ENCODE measurements at places on chromosomes 5 and 9. TPM values are rescaled to one million over a fixed set of nuclear protein-coding genes. Genes with fewer than 3 reads are reported as not detected.

- peak; percentile 91 for DNase-seq
Measured at GRCh38 chr5:132426525-132427138, 57.1 kb downstream of the SLC22A5 start.

DNA sequence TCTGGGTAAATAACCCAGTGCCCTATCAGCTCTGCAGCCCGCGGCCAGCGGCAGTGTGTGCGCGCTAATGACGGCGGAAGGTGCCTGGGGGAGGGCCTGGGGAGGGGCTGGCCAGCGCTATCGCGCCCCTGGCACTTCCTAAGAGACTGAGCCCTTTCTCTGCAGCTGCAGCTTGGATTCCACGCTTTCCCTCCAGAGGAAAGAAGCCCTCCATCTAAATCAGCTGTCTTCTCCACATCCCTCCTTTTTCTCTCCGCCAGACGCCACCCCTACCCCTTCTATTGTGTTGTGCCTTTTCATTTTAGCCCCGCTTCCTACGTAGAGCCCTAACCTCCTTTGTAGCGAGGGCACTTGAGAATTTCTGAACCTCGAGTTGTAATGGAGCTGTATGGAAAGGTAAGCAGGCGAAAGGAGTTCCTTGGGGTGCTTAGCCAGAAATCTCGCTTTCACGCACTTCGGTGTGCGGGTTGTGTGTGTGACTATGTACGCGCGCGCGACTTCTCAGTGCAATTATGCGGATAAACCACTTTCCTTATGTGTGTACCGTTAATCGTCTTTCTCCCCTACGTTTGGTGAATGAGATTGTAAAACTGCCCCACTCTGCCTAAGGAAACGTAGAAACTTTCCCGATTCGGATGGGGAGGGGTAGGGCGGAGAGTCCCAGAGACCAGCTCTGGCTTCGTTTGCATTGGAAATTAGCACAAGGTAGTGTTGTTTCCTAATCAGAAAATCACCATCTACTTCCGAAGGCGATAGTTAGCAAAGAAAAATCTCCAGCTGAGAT lies 664 bp upstream of the RAB3C start:
- DNase-seq: peak; percentile 56

DNA sequence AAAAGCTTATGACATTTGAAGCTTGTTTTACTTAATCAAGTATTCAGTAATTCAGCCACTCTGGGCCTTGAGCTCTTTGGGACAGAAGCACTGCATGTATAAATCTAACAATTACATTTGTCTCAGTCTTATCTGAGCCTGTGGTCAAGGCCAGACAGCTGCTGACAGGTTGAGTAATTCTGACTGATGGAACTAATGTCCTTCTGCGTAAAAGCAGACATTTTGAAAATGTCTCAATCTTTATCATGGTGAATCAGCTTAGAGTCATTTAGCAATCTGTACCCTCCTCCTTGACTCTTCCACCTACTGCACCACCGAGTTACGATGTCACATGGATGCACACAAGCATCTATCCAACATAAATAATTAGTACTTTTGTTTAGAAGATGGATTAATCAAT lies 400.0 kb downstream of the ARRDC3 start:
- DNase-seq: no peak

DNA sequence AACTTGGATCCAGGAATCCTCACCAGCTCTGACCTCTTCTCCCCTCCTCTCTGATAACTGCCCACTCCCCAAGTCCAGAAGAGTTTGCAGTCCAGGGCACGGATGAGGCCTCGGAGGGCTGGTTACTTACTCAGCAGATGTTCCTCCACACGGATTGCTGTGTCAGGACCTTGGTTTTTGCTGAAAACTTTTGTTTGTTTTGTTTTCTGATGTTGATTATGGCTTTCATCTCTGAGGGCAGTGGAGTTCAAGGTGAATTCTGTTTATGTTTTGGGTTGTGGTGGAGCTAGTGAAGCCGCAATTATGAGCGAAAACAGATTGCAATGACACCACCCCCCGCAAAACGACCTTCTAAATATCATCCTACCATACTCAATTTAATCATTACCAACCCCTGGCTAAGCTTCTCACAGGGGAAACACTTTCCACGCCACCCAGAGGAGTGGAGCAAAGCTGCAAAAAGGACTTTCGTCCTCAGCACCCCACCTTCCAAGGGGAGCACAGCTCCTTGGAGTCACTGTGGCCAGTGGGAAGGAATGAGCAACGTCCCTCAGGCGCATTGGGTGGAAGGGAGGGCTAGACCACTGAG lies 92.7 kb upstream of the SAP30L start:
- DNase-seq: no peak

GRCh38 chr9:97511655-97512427 lies 10.4 kb downstream of the TMOD1 start:
- DNase-seq: no peak

DNA sequence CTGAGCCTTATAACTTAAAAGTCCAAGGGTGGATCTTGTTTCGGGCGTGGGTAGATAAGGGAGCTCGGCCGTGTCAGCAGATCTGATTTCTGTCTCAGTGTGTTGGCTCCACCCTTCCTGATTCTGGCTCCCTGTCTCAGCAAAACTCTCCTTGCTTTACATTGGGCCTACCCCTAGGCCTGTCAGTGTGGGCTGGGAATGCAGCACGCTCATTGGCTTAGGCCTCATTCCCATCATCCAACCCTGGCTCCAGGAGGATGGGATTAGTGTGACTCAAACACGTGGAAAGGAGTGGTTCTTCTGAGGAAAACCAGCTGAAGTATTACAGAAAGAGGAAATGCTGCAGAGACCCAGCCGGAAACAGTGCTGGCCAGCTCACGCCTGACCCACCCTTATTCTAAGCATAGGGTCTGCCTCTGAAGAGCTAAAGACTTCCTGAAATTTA lies 59.9 kb downstream of the ZFAND5 start:
- peak; percentile 64 for DNase-seq

- DNase-seq: no peak
Measured at GRCh38 chr9:127444921-127445850, 6.0 kb downstream of the RPL12 start.

DNA sequence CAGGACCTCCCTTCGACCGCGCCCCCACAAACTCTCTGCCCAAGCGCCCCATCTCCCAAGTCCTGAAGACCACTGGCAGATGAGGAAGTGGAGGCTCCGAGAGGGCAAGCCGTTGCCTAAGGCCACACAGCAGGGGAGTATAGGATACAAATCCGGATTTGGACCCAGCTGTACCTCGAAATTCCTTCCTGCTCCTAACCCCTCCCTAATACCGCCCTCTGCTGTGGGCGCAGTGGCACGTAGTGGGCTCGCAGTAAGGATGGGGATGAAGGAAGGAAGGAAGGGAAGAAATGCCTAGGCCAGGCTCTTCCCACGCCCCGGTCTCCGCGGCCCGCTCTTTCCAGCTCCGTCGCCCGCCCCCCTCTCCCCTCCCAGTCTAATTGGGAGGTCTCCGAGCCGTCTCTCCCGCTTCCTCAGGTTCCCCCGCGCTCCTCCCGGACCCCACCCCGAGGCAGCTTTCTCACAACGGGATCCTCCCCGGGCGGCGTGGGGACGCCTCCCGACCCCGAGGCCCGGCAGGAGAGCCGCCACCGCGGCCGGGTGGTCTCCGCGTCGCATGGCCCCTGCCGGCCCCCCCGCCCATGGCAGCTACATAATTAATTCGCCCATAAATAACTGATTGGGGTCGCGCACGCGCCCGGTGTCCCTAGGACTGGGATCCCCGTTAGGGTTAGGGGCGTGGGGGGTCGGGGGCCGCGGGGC lies 138.9 kb downstream of the C9orf50 start:
- no peak for DNase-seq

DNA sequence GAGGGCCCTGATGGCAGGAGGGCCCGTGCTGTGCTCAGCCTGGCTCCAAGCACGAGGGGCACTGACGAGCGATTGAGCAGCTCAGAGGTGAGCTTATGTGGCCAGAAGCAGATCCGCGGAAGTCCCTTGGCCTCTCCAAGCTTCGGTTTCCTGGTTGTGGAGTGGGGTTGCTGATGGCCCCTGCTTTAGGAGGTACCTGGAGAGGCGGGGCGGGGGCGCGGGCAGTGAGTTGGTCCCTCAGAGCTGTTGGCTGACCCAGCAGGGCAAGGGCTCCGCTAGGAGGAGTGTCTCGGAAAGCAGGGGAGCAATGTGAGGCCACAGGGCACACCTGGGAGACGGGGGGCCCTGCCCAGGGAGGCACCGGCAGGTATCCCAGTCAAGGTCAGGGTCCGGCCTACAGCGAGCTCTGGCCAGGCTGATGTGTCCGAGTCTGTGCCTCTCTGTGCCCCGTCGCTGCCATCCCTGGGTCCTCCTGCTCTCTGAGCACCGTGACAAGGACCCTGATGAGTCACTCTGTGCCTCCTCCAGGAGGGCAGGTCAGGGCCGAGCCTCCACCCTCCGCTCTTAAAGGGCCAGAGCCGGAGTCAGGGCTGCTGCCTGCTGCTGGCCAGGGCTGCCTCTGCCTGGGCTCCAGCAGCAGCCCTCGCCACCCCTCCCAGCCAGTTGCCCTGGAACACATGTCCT lies 14.8 kb downstream of the NCS1 start:
- DNase-seq: no peak

- DNase-seq: no peak
Measured at GRCh38 chr5:74042959-74043358, 417.0 kb downstream of the ARHGEF28 start.

GRCh38 chr9:124210697-124211096 lies 47.1 kb upstream of the NEK6 start:
- no peak for DNase-seq

DNA sequence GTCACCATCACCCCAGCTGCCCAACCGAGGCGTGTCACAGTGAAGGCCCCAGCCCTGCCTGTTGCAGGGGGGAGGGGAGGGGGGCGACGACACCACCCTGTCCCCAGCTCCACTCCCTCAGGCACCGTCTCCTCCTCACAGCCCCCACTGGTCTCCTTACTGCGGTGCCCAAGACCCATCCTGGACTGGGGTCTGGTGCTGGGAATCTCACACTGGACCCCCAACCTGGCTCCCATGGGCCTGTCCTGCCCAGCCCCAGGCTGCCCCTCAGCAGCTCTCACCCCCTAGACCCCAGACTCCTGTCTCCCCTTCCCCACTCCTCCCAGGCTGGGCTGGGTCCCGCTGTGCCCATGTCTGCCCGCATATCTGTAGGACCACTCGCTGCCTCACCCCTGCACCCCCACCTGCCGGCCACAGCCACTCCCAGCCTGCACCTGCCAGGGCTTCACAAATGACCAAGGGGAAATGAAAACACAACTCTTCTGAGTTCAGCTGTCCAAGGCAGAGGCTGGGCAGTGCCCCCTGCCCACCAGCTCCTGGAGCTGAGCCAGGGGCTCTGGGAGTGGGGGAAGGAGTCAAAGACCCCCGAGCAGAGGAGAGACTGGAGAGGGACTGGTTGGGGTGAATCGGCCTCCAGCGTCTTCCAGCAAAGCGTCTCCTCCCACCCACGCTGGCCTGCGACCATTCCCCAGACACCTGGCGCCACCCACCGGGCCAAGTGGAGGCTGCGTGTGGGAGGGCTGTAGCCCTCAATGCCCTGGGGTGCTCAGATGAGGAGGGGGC lies 32.6 kb upstream of the EGFL7 start:
- DNase-seq: peak; percentile 89

GRCh38 chr5:157447201-157447637 lies 12.8 kb upstream of the NIPAL4 start:
- DNase-seq: no peak

DNA sequence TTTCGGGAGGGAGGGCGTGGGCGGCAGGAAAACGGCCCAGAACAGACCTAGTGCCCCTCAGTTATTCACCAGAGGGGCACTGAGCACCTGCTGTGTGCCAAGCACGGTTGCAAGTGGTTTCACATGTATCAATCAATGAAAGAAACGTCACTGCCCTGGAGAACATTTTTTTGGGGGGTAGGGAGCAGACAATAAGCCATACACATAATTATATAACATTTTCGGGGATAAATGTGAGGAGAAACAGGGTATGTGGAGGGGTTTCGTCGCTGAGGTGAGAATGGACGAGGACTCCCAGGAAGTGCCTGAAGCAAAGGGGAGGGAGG lies 444 bp upstream of the ZNF354A start:
- DNase-seq: no peak

GRCh38 chr5:94173100-94173499 lies 431.7 kb upstream of the POU5F2 start:
- no peak for DNase-seq

GRCh38 chr5:156686796-156687195 lies 163.3 kb upstream of the PPP1R2B start:
- no peak for DNase-seq

- no peak for DNase-seq
Measured at GRCh38 chr9:116417464-116417863, 263.9 kb downstream of the PAPPA start.

GRCh38 chr5:73405691-73406090 lies 42.9 kb downstream of the FOXD1 start:
- DNase-seq: no peak

GRCh38 chr5:111472096-111472495 lies 40.2 kb downstream of the STARD4 start:
- no peak for DNase-seq

- no peak for DNase-seq
Measured at GRCh38 chr5:11182441-11183080, 421.5 kb upstream of the DAP start.

- peak; percentile 89 for DNase-seq
Measured at GRCh38 chr5:181181650-181182565, 23.1 kb downstream of the TRIM7 start.

DNA sequence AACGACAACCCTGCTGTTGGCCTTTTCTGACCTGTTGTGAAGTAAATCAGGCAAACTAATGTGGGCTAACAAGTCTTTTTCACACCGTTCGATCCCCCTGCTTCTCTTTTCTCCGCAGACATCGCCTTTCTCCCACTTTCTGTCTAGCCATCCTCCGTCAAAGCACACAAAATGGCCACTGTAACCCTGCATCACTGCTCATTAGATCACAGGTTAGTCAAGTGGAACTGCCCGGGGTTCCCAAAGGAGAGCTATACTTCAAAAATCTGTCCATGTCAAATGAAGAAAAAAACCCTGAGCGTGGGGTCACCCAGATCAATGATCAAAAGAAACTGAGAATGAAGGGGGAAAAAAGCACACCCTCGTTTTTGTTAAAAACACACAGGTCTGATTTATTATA lies 212.1 kb downstream of the ARL15 start:
- DNase-seq: no peak

DNA sequence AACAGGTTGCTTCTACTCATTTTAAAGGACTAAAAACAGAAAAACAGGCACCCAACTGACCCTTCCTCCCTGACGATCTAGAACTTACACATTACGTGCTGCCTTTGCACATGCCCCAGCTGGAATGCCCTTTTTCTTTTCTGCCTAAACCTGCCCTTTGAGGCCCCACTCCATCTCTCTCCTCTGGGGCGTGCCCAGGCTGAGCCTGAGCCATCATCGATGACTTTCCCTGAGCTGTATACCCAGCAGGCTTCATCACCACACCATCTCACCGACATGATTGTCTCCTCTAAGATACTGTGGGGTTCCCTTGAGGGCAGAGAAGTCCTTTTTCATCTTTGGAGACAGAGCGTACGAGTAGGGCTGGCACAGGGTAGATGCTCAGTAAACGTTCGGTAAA lies 24.1 kb upstream of the GABBR2 start:
- DNase-seq: no peak

The AK8 gene
- not detected for total RNA-seq

The POLR3G gene
- total RNA-seq: 25.1 TPM

The PPP3R2 gene
- not detected for total RNA-seq

The SPZ1 gene
- not detected for total RNA-seq

The ISOC1 gene
- 29.4 TPM for total RNA-seq

The HRCT1 gene
- not detected for total RNA-seq

The CCDC152 gene
- total RNA-seq: 6.6 TPM

The PCDHGA4 gene
- total RNA-seq: 0.37 TPM

The CD180 gene
- 0.26 TPM for total RNA-seq

The SIT1 gene
- total RNA-seq: 81.8 TPM

The COL5A1 gene
- total RNA-seq: not detected

Measured in activated CD4-positive, alpha-beta T cell treated with anti-CD3 and anti-CD28 coated beads, Interleukin-2, amount 10 ng/mL, durations not matched to agents 24 days and 14 days (primary cell).